ENCODE measurements at places on chromosomes 12 and 14.
A peak's percentile ranks its signal among the peaks of the same experiment; 100 is the strongest.

- no peak for DNase-seq
These were observed 844.6 kb downstream of the VRK1 start for GRCh38 chr14:97641827-97642226.

GRCh38 chr12:13436696-13437391 is 240.3 kb downstream of the EMP1 start:
- no peak for DNase-seq

DNA sequence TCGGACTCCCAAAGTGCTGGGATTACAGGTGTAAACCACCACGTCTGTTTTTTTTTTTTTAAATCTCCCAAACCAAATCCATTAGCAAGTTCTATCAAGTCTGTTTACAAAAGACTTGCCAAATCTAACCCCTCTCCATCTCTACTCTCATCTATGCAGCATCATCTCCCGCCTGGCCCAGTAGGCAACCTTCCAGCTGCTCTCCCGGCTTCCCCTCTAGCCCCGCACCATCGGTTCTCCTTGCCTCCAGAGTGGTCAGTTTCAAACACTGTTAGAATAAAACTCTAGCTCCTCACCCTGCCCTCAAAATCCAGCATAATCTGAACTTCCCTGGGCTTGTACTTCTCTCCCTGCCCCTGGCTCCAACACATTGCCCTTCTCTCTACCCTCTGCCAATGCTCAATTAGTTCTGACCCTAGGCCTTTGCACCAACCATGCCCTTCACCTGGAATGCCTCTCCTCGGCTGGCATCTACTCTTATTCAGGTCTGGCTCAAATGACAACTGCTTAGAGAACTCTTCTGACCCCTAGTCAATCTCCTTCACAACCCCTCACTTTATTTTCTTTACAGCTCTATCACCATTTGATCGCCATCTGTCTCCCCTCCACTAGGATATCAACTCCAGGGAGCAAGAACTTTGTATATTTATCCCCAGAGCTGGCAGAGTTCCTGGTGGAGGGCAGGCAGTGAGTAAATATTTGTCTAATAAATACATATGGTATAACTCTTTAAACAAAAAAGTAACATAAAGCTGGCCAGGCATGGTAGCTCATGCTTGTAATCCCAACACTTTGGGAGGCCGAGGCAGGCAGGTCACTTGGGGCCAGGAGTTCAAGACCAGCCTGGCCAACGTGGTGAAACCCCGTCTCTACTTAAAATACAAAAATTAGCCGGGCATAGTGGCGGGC is 4.9 kb downstream of the WSB2 start:
- no peak for DNase-seq

DNA sequence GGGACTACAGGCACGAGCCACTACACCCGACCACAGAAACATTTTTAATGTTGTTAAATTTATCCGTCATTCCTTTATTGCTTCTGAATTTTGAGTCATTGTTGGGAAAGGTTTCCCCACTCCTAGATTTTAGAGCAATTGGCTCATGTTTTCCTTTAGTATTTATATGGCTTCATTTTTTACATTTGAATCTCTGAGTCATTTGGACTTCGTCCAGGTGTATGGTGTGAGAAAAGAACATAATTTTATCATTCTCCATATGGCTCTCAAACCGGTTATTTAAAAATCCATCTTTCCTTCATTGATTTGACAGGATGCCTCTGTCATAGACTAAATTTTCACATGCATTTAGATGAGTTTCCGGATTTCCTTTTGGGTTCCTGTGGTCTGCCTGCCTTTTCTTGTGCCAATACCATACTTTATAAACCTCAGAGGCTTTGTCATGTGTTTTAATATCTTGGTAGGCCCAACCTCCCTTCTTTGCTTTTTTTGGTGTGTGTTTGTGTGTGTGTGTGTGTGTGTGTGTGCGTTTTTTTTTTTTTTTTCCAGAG is 30.9 kb downstream of the LRTM2 start:
- no peak for DNase-seq

DNA sequence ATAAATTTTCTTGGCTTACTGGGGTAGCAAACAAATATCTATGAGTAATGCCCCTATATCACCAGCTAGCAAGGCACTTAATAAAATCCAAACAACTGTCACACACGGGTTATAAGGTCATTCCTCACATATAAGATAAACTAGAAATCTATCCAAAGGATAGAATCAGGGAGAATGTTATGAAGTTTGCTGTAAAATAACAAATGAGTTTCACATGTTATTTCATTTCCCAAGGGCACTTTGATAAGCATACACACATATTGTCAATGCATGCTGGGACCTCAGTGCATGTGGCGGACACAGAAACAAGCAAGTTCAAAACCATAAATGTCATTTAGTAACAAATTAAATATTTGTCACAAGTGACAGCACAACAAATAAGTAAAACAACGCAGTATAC is 429.4 kb downstream of the GXYLT1 start:
- DNase-seq = no peak

- DNase-seq = no peak
These were observed 319.7 kb upstream of the LRIG3 start for GRCh38 chr12:59240048-59240447.

GRCh38 chr14:37844614-37845013 is 249.2 kb downstream of the TTC6 start:
- DNase-seq = no peak

- DNase-seq = no peak
These were observed 116.3 kb upstream of the PRICKLE1 start for GRCh38 chr12:42705863-42706262.

- DNase-seq = peak; percentile 56
These were observed 114.3 kb downstream of the KSR2 start for GRCh38 chr12:117854339-117855012.

DNA sequence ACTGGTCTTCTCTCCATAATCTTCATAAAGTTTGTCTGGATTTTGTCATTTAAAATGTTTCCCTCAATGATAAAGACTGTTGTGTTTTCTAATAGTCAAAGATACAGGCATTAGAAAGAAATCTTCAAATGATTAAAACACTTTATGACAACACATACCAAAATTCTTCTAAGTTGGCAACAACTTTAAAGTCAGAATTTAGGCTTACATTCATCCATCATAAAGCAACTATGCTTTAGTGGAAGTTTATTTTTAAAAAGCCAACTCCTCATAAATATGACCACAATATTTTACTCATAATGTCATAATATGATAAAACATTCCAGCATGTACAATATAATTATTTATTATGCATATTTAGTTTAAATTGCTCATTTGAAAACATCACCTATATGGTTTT is 17.2 kb upstream of the CCER1 start:
- DNase-seq = no peak

DNA sequence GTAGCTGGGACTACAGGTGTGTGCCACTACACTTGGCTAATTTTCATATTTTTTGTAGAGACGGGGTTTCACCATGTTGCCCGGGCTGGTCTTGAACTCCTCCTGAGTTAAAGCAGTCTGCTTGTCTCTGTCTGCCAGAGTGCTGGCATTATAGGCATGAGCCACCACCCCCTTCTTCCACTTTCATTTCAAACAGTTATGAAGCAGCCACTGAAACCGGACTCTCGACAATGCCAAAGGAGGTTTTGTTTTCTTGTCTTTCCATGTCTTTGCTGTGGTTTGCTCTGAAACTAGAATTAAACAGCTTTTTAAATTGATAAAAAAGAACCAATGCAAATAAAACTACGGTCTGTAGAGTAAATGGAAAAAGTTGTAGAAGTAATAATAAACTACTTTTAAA is 30.4 kb downstream of the RAP1B start:
- DNase-seq = no peak

DNA sequence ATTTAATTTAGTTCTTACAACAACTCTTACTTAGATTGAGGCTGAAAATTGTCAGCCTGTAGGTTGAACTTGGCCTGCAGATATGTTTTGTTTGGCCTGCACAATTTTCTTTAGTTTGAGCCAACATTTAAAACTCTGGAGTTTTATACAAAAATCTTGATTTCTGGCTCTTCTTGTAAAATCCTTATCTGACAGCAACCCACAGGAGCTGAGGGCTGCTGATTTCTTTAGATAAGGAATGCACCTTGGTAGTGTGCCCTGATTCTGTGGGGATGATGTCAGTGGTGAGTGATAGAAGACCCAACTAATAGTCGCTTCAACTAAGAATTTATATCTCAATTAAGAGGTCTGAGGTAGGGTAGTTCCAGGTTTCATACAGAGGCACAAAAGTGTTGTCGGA is 49.5 kb downstream of the SOCS2 start:
- no peak for DNase-seq

GRCh38 chr12:103326190-103326589 is 169.6 kb downstream of the C12orf42 start:
- no peak for DNase-seq

- no peak for DNase-seq
These were observed 466.6 kb downstream of the TRHDE start for GRCh38 chr12:72738811-72739210.

GRCh38 chr14:95337041-95337595 is 17.4 kb upstream of the CLMN start:
- no peak for DNase-seq

- peak; percentile 90 for DNase-seq
These were observed at the start of gene SIX1 for GRCh38 chr14:60648934-60649874. SIX1 (minus strand) TSS chr14:60649477; CDS start chr14:60649189, 288 bp downstream.

DNA sequence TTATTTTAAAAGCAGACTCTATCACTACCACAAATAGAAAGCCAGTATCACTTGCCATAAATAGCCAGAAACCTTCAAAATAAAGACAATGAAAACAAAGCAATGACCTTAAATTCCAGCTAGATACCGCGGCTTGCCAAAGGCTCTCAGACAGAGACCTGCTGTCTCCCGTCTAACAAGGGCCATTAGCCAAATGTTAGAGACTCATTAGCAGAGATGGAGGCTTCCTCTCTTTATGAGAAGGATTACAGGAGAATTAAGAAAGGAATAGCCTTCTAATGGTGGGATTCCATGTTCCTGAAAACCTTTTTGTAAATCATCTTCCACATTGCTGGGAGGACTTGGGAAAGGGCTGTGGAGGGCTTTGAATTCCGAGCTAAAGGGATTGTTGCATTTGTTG is 206.7 kb downstream of the AACS start:
- no peak for DNase-seq

- no peak for DNase-seq
These were observed 70.3 kb upstream of the MBIP start for GRCh38 chr14:36390718-36391117.

GRCh38 chr12:64621257-64621942 is 11.1 kb downstream of the RASSF3 start:
- DNase-seq = no peak

GRCh38 chr14:75067212-75067611 is 2.2 kb upstream of the ZC2HC1C start:
- DNase-seq = no peak

- peak; percentile 77 for DNase-seq
These were observed 80.6 kb downstream of the BTG1 start for GRCh38 chr12:92065018-92065499.

DNA sequence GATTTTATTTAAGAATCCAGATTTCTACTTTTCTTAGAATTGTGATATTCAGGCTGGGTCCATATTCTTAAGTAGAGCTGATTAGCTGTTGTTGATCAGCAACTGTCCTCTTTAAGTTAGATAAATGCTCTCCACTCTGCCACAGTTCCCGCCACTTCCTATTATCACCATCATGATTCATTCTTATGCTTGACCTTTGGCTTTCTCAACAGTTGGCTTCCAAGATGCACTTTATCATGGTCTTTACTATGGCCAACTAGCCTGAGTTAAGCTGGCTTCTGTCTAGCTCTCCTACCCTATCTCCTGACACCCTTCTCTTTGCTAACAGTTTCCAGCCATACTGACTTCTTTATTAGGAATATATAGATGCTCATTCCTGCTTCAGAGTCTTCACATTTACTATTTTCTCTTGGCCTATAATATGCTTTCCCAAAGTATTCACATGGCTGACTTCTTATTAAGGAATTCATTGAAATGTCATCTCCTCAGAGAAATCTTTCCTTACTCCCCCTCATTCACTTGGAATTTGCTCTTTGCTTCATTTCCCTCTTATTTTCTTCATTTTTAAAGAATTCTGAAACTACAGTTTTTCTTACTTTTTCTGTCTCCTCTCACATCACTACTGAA is 149.0 kb upstream of the IGF1 start:
- DNase-seq = no peak

DNA sequence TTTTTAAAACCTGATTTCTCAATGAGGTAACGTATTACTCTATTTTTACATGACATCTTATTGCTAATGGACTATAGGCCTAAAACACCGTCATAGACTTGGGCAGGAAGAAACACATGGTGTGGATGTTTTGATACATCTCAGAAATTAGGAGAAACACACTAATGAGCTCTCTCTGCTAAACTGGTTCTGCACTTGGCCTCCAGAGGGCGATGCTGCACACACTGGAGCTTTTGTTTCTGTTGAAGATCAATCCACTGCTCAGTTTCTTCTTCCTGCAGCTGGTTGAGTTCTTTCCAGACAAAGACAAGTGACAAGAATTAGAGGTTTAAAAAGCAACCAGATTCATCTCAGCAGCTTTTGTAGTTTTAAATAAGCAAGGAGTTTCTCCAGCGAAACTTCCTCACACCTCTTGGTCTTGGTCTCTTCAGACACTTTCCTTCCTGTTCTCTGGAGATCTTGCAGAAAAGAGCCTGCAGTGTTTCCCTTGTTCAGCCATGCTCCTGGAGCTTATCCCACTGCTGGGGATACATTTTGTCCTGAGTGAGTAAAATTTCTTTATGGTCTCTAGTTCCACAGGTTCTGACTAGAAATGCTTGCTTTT is 178.5 kb upstream of the OR4E1 start:
- DNase-seq = no peak

DNA sequence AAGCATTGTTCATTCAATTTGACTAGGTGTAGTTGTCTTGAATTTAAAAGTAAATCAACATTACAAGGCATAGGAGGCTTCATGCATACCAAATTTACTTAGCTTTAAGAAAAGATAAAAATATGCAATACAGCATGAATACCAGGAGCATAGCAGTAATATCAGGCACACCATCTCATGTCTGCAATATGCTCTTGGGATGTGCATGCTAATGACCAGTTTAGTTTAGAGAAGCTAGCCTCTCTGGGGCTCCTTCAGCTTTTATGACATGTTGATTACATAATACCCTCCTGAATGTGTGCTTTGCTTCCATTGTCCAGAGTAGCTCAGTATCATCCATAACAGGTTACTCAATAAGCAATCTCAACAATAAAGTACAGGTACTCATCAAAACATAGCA is 497.2 kb downstream of the FLRT2 start:
- DNase-seq = no peak

DNA sequence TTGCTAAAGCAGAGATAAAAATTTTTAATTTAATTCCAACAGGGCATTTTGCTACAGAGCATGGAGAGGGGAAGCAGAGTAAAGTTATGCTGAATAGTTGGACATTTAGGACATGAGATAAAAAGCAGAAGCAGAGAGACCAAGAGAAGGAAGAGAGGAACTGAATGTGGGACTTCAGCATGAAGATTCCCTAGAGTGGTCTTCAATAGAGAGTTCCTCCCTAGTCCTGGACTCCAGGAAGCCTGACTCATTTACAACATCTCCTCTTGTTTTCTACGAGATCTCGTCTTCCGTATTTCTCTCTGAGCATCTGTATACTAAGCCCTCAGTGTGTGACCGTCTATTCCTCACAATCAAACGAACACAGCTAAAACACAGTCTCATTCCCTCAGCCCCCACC is 35.2 kb upstream of the IFT81 start:
- no peak for DNase-seq

Measured in NCI-H1105 (cell line).